CD8-positive, alpha-beta T cell (primary cell): ENCODE measurements at places on chromosomes 1 and 21.

- DNase-seq, result no peak
These were observed 35.0 kb downstream of the C21orf91 start for GRCh38 chr21:17784180-17784598.

DNA sequence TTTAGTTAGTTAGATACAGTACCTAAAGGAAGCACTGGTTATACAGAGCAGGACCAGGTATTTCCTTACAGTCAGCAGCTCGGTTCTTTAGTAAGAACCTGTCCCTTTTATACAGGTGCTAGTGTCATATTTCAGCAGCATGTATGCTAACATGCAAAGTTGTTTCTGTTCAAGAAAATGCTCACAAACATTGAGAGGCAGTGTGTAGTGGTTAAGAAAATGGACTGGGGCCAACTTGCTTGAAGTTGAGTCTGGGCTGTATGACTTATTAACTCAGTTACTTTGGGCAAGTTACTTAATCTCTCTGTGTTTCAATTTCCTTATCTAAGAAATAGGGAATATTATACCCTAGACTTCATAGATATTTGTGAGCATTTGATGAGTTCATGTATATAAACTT, 31.1 kb downstream of the AK4 start:
- no peak for DNase-seq

- DNase-seq, result no peak
These were observed 205.8 kb downstream of the ZNF326 start for GRCh38 chr1:90200646-90201205.

GRCh38 chr1:161198194-161198896, 509 bp downstream of the ADAMTS4 start:
- no peak for DNase-seq

DNA sequence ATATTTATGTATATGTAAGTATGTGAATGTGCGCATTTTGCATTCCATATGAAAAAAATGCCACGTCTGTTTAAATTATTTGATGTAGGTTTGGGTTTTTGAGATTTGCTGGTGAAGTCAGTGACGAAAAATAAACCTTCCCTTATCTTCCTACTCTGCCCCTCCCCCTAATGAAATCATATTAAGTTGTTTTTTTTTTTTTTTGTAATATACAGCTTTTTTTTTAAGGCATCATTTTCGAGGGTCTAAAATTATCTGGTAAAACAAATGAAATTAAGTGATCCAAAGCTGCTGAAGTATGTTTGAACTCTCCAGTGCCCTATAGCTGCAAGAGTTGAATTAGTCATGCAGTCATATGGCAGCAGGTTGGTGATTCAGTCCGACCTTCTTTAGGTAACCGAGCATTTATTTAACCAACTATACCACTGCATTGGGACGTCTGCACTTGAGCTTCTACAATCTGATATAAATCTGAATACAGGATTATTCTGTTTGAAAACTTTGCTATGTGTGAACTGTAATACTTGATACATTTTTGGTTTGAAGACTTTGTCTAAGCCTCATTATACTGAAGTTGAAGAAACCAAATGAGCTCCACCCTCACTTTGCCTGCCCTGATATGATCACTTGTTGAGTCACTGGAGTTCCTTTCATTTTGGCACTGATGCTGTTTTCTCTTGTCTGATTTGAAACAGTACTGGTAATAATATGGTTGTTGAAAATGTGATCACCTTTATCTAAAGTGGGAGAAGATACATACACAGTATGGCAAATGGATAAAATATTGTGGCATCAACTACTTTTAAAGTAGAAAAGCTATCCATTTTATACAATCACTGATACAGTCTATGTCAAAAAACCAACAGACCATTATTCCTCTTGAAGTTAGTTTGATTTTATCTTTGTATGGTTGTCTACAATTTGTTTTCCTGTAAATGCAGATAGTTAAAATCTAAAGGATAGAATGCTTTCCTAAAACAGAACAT, 11.7 kb downstream of the PDIK1L start:
- no peak for DNase-seq

GRCh38 chr1:63645317-63645716, 52.1 kb downstream of the PGM1 start:
- no peak for DNase-seq

DNA sequence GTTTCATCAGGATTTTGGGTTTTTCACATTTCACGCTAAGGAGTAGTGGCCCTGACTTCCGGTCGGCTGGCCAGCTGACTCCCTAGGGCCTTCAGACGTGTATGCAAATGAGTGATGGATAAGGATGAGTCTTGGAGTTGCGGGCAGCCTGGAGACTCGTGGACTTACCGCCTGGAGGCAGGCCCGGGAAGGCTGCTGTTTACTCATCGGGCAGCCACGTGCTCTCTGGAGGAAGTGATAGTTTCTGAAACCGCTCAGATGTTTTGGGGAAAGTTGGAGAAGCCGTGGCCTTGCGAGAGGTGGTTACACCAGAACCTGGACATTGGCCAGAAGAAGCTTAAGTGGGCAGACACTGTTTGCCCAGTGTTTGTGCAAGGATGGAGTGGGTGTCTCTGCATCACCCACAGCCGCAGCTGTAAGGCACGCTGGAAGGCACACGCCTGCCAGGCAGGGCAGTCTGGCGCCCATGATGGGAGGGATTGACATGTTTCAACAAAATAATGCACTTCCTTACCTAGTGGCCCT, 23.1 kb upstream of the TNFRSF1B start:
- no peak for DNase-seq

DNA sequence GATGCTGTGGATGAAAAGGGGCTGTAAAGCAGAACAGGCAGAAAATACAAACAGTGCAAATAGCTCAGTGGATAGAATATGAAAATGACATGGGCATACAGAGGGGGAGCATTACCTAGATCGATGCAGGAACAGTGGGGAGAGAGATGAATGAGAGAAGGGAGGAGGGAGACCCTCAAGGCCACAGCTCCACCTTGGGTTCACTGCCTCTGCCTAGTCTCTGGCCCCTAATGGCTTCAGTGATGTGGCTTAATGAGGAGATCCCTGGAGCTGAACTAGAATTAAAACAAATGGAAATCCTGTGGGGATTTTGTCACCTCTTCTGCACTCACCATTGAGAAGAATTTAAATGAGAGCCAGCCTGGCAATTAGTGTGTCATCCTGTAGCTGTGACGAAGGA, 165.0 kb downstream of the TNR start:
- no peak for DNase-seq
